Stimulated activated CD8-positive, alpha-beta memory T cell treated with anti-CD3 and anti-CD28 coated beads, Interleukin-7, amount 100 ng/mL, for 48 hours (primary cell): ENCODE measurements at places on chromosomes 13 and 19.
A peak's percentile ranks its signal among the peaks of the same experiment; 100 is the strongest.

GRCh38 chr13:92379371-92379770 lies 847.2 kb upstream of the GPC6 start:
- no peak for DNase-seq

DNA sequence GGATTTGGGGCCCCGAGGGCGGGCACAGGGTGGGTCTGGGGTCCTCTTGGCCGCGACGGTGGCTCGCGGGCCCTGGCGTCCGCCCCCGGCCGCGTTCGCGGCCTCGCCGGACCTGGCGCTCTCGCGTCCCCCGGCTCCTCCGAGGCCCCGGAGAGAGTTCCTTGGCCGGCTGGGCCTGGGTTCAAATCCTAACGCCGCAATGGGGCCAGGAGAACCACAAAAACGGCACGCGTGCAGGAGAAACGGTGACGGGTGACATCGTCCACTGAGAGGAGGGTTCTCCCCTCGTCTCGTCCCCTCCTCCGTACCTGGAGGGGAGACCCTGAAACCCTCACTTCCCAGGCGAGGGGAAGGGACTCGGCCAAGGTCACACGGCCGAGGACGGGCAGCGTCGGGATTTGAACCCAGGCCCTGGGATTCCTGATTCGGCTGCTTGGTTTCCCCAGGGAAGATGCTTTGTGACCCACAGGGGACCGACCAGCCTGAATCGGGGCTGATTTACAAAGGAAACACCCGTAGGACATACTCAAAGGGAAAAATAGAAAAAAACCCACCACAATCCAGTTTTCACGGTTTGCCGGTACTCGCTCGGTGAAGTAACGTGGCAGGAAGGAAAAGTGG lies 624 bp downstream of the SAFB start:
- DNase-seq = no peak

GRCh38 chr13:113407103-113407530 lies 43.2 kb upstream of the GRTP1 start:
- no peak for DNase-seq

DNA sequence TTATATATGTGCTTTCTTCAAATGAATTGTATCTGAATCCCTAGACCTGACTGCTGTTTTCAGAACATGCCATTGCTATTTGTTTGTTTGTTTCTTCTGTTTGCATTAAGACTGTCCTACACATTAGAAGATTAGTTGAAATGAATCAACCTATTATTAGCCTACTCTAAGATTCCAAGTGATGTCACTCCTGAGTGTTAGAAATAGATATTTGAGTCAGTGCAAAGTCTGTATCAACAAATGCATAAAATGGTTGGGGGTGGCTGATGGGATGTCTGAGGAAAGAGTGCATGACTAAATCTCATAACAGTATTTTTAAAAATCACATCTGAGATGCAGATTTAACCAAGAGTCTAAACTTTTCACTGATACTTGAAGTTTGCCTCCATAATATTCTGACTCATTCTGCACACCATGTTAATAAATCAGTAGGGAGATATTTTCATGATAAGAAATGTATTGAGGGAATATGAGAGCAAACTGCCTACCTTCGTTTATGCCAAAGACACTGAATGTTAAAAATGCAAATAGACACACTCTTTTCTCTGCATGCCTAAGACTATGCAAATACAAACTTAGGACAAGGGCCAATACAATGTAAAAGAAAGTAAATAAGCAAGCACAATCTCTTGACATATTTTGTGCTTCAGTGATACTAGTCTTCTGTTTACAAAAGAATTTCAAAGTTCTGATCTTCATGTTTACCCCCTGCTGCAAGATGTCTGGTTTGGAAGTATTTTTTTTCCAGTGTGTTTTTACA lies 253.3 kb downstream of the LIG4 start:
- no peak for DNase-seq

DNA sequence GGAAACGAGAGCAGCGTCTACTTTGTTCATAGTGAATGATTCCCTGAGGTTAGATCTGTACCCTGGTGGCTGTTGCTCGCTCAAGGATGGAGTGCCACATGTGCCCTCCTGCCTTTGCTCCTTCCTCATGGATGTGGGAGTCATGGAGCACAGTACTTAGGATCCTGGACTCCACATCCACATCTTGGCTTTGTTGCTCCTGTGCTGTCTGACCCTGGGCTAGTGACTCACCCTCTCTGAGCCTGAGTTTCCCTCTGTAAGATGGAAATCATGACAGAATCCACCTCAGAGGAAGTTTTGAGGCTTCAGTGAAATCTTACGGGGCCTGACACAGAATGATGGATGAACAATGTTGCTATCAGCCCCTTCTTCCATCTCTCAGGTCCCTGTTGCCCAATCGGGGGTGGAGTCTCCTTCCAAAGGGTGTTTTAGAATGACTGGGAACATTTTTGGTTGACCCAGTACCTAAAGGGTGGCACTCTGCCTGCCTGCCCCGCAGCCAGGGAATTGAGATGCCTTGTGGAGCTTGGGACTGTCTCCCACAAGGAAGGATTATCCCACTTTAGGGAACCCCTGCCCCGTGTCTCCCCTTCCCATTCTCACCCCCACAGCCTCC lies 9.8 kb upstream of the TIMM50 start:
- DNase-seq = no peak

GRCh38 chr19:41411968-41412265 lies 14.3 kb downstream of the BCKDHA start:
- DNase-seq = no peak

DNA sequence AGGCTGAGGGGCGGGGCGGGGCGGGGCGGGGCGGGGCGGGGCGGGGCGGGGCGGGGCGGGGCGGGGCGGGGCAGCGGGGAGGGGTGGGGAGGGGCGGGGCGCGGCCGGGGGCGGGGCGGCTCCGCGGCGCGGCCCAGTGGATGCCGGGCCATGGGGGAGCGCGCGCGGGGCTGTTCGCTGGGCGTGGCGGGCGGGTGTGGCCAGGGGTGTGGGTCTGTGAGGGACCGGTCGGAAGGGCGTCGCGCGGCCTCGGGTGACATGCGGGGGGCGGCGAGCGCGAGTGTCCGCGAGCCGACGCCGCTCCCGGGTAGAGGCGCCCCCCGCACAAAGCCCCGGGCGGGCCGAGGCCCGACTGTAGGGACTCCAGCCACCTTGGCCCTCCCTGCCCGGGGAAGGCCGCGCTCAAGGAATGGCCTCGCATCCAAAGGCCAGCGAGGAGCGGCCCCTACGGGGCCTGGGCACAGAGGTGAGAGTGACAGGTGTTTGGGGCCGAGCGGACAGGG lies at the start of gene ZFP28:
Gene ZFP28, plus strand, starts transcription at position 188 of the 503 bp plus-strand sequence. Its CDS starts 71 bp downstream, at position 259.
- no peak for DNase-seq

- no peak for DNase-seq
These were observed 11.7 kb downstream of the KCNRG start for GRCh38 chr13:50026788-50027473.

- DNase-seq = no peak
These were observed 403.7 kb downstream of the PCDH9 start for GRCh38 chr13:66826398-66826797.

- DNase-seq = no peak
These were observed 1.9 kb downstream of the PPP1R12C start for GRCh38 chr19:55115446-55116065.

DNA sequence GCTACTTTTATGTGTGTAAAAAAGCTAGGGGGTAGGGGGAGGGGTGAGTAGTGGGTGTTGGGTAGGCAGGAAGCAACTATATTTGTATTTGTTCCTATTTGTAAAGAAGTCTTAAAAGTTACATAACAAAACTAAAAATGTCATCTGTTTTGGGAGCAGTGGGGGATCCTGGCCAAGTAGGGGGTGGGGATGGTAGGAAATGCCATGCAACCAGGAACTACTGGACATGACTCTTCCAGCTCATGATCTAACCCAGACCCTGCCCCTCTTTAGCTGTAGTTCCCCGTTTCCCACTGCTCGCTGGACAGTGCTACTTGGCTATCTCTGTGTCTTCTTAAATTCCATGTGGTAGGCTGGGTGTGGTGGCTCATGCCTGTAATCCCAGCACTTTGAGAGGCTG lies 3.2 kb downstream of the GTF3A start:
- no peak for DNase-seq

- peak; percentile 16 for DNase-seq
These were observed 108.7 kb downstream of the TEX29 start for GRCh38 chr13:111429064-111429558.

- DNase-seq = no peak
These were observed 11.3 kb upstream of the ZBTB7A start for GRCh38 chr19:4077800-4078684.

DNA sequence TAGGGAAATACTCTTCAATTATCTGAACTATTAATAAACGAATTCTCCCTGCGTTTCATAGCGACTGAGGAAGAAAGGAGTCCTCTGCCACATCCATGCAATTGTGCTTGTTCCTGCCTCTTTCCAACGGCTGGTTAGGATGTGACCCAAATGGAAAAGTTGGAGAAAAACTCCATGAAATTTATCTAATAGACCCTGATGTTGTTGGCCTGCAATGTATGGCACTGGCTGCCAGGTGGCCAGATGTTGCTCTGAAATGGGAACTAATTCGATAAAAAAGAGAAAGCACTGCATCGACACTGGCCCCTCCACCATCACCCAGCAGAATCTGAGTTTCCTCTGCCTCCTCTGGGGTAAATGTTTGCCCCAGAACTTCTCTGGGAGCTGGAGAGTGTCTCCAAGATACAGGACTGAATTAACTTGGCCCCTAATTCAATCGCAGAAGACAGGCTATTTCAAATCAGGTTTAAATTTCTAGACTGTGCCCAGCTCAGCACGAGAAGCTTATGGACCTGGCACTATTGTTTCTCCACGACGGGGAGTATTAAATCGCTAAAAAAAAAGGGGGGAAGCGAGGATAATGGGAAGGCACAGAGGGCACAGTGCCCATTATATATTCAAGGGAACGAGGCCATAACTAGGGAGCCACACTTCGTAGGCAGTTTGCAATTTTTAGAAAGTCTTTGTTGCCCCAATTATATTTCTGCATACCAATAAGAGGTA lies 103.9 kb downstream of the ZIC5 start:
- DNase-seq = no peak

DNA sequence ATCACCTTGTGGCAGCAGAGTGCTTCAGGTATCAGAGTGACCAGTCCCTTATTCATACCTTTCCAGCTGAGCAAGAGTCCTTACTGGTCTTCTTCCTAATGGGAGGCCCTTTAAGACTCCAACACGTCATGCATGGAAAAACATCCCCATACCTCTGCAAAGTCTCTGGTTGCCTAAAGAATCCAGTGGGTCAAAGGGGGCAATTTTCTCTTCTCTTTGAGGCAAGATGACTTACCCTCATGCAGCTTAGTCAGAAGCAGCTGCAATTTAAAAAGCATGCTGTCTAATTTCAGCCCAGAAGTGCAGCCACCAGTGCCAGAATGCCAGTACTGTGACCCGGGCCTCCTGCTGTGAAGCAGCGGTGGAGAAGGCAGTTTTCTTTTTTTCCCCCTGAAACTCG lies 18.7 kb downstream of the PPP5C start:
- DNase-seq = no peak

GRCh38 chr13:31929031-31929770 lies 102.4 kb upstream of the FRY start:
- DNase-seq = no peak

- DNase-seq = no peak
These were observed 147.1 kb downstream of the TBC1D4 start for GRCh38 chr13:75334634-75335447.

- no peak for DNase-seq
These were observed 102.9 kb upstream of the STARD13 start for GRCh38 chr13:33388286-33388998.

DNA sequence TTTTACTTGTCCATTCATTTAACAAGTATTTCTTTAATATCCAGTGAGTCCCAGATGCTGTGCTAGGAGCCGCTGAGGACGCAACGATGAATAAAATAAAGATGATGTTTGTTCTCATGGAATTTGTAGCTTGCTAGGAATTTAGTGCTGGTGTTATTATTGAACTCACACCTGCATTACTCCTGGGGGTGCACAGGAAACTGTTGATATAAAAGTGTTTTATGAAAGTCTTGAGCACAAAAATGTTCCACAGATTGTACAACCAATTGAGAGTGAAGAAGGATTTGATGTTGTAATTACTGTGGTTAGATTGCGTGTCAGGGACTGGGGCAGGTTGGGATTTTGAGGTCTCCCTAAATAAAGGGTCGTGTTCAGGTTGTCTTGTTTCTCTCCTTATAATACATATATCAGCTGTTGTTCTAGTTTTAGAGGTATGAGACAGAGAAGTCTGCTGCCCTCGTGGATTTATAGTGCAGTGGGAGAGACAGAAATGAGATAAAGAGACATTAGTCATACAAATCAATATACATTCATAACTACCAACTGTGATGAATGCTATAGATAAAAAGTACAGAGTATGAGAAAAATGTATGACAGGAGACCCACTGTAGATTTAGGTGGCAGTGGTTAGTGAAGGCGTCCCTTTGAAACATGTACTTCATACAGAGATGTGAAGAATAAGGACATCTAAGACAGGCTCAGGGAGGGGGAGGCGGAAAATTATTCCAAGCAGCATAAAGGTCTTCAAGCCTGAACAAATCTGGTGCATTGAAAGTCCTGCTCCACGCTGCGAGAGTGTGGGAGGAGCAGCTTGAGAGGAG lies 11.3 kb downstream of the CACNG6 start:
- no peak for DNase-seq

DNA sequence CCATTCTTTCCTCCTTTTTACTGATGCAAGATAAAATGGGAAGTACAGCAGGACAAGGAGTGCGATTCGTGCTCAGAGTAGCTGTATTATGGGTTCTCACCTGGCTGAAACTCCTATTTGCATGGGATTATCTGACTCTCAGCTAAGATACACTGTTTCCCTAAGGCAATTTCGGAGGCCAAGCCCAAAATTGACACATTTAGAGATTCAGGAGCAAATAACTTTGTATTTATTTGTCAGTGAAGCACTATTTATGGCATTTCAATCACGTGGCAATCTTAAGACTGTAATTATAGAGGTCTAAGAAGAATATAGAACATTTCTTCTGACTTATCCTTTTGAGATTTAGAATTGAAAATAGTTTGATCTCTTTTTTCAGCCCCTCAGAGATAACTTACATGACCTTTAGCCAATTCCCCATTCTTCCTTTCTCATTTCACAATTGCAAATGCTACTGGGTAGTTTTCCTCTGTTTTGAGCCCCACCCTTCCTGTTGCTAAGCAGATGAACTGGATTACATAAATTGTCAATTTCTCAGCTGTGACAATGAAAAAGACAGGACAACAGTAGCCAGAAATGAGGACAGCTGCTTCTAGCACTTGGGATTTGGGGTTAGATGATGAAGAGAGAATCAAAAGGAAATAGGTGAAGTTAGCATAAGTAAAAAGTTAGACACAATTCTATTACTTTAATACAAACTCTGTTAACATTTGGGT lies 122.7 kb upstream of the FRY start:
- DNase-seq = no peak

GRCh38 chr13:86877441-86877840 lies 793.7 kb upstream of the SLITRK5 start:
- DNase-seq = no peak

DNA sequence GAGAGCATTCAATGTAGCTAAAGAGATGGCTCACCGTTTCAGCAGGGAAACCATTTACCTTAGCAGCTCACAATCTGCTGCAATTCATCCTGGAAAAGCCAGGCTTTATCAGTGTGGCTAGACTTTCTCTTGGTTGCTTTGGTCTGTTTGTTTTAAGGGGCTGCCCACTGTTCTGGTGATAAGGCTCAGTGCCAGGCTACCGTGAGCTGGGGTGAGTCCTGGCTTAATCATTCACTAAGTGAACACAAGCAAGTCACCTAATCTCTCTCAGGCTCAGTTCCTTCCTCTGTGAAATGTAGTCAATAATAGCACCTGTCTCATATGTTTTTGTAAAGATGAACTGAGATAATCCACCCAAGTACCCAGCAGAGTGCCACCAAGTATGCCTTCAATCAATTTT lies 229.0 kb downstream of the TEX29 start:
- DNase-seq = no peak
